Stimulated activated CD4-positive, alpha-beta T cell treated with anti-CD3 and anti-CD28 coated beads, Interleukin-4, amount 100 ng/mL, for 4 hours (primary cell): ENCODE measurements at places on chromosomes 7 and 10.

GRCh38 chr10:71600849-71601248, 118.7 kb downstream of the C10orf105 start:
- no peak for DNase-seq

DNA sequence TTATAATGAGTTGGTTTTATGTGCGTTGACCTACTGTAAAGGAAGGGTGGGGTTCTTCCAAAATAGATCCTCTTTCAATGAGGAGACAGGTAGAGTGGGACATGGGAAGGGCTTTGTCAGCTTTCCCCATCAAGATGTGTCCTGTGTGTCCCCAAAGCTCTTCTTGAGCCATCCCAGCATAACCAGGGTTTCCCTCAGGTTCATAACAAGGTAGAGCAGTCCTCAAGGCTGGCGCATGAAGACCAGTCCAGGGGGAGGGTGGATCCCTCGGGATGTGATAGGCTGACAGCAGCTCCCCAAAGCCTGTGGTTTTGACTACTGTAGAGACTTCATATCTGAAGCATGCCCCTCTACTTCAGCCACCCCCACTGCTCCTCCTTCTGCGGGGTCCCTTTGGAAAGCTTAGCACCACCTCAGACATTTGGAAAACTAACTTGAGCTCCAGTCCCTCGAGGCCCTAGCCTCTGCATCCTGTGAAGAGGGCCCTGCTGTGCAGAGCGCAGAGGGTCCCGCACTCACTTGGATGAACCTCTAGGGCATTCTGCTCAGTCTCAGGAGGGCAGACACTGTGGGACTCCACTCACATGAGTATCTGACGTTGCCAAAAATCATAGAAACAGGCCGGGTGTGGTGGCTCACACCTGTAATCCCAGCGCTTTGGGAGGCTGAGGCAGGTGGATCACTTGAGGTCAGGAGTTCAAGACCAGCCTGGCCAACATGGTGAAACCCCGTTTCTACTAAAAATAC, 1.1 kb upstream of the GIMAP8 start:
- no peak for DNase-seq

DNA sequence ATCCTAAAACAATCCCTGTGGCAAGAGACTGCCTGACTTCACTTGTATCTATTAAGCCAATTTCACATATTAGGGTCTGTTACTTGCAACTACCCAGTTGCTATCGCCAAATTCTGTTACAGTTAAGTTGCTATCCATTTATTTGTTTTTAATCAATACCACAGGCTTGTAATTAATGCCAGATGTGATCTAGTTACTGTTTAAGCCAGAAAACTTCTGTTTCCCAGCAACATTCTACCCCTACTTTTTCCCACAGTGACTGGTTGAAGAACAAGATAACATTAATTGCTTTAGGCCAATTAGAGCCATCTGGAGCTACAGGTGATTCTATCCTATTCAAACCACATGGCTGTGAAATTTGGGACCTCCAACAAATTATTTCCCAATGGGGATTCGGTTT, 131.3 kb downstream of the ALOX5 start:
- DNase-seq: no peak

DNA sequence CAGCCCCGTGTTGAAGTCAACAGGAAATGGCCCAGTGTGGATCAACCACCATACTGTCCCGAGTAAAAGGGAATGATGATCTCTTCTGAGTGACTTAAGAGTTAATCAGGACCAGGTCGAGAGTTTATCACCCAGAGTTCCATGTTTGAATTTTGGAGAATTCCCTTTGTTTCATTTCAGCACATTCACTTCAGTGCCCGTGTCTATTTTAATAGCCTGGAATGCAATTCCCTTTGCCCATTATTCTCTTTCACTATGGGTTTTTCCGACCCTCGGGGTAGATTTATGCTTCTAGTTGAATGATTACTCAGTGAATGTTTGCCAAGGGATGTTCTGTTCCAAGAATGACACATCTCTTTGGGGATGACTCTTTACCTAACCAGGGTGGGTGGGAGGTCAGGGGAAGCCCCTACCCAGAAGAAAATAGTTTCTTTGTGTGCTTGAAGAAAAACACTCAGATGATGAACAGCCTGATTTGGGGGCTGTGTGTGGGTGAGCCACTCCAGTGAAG, 594.9 kb downstream of the INHBA start:
- DNase-seq: no peak

DNA sequence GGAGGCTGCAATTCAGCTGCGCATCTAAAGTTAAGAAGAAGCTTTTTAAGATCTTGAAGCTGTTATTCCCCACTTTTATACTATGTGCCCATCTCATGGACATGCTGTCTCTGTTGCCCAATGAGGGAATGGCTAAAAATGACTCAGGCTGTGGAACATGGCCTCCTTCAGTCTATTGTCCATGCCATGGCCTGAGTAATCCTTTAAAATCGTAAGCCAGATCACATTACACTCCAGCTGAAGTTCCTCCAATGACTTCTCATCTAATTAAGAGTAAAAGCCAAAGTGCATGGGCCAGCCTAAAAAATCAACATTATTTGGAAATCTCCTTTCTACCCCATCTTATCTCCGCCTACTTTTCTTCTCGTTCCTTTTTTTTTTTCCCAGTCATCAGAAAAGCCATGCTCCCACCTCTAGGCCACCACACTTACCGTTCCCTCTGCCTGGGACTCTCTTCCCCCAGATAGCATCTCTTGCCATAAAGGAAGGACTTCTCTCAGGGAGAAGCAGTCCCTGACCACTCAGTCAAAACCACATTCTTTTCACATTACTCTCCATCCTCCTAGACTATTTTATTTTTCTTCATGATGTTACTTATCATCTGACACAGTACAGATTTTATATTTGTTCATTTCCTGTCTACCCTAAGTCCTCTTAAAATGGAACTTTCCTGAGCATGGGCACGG, 337.4 kb downstream of the PRPF18 start:
- no peak for DNase-seq

DNA sequence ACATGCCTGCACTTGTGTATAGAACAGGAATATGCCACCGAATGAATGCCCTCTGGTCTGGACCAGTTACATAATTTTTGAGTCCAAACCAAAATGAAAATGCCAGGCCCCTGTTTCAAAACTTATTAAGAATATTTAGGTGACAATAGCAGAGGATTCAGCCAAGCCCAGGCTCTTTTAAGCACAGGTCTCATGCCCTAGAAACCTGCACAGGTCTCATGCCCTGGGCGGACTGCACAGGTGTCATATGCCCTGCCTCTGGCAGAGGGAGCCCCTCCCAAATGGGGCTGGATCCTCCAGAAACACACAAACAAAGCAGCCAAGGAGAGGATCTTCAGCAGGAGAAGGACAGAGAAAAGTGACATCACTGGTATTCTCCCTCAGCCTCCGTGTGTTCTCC, 605.4 kb upstream of the NRP1 start:
- DNase-seq: no peak

- DNase-seq: no peak
Measured at GRCh38 chr7:124034754-124035100, 1.9 kb upstream of the TMEM229A start.

DNA sequence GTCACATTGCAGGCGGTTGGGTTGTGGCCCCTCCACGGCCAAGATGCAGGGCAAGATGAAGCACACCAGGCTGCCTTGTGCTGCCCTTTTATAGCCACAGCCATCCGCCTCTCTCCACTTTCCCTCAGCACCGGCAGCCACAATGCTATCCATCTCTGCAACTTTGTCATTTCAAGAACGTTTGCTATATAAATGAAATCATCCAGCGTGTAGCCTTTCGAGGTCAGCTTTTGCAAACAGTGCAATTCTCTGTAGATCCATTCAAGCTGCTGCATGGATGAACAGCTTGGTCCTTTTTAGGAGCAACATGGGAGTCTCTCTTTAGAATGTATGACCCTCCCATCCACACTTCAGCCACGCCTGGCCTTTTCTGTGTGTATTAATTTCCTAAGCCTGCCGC, 6.4 kb upstream of the IL15RA start:
- no peak for DNase-seq

DNA sequence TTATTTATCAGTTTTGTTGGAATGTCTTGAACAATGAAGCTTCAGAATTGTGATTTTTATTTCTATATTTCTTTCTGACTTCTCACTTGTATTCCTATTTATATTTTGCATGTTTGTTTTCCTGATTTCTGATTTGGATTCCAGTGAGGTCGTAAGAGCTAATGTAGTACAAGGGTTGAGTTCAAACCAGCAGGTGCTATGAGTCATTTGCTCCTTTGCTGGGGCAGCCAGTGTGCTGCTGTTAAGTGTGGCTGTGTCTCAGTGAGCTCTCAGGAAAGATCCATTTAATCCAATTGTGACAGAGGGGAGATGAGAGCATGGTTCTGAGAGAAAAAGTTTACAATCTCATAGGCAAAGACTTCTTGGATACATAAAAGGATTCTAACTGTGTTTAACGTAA, 48.6 kb downstream of the MCU start:
- DNase-seq: no peak
